ENCODE measurements at places on chromosomes 6 and 20.

DNA sequence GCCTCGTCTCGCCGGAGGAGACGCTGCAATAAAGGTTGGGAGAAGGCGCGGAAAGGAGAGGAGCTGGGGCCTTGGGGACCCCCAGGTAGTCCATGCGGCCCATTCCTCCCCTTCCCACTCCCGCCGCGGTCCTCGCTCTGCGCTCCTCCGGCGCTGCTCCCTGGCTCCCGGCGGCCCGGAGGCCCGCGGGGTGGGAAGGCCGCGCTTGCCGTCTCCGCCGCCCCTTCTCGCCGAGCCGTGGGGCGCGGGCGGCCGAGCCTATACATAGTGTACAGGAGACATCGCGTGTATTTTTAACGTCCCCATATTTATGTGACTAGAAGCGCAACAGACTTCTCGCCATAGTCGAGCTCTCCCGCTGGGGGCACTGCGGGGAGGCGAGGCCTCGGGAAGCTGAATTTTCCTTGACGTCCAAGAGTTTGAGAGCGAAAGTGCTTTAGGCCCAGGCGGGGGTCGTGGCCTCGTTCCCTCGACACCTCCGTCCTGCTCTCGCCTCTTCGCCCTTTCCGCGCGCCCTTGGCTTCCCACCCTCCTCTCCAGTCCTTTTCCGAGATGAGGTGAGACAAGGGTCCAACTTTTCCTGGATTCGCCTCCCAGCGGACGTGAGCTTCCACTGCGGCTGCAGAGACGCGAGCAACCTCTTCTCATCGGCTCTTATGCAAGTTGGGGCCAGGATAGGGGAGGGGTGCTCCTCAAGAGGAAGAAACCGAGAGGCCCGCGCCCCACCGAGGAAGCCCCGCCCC is 29.0 kb downstream of the SLC12A5 start:
- DNase-seq: no peak

DNA sequence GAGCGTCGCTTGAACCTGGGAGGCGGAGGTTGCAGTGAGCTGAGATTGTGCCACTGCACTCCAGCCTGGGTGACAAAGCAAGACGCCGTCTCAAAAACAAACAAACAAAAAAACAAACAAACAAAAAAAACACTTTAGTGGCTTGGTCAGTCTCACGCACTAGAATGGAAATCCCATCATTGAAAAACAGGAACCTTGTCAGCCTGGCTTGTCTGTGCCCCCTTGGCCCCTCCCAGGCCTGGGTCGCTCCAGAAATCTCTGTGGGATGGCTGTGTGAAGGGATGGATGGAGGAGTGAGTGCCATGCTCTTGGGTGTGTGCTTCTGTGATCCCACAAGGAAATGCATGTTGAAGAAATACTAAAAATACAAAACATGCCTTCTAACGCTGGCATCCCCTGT is 20.9 kb upstream of the NAA20 start:
- DNase-seq: no peak

DNA sequence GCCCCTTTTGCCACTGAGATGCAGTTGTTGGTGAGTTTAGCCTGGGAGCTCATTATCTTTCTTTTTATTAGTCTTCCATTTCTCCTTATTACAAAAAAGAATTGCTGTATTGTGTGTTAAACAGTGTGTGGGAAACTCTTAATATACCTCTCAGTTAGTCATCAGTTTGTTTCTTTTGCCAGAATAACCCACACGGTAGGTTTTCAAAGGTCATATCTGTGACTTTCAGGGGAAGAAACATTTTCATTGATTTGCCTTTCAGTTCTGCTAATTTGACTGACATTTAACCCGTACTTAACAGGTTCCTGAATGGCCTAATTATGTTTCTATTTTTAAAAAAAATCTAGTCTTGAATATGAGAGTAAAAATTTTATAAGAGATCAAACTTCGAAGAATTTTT is 145.3 kb downstream of the KHDC1L start:
- no peak for DNase-seq

GRCh38 chr6:156841508-156841907 is 64.3 kb downstream of the ARID1B start:
- no peak for DNase-seq

DNA sequence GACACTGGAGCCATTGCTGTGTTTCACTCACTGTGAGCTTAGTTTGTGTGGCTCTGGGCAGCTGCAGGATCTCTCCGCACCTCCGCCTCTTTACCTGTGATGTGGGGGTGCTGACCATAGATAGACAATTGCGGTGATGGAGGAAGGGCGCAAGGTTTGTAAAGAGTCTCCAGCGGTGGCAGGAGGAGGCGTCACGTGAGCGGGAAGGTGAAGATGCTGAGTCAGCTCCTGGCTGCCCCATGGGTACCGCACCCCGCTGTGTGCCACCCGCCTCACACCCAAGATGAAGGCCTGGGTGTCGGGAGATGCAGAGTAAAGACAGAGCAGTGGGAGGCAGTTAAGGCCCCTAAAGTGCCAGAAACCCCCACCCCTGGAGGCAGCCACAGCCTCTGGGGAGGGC is 9.0 kb upstream of the KCNQ2 start:
- no peak for DNase-seq

All from stimulated activated CD4-positive, alpha-beta T cell treated with anti-CD3 and anti-CD28 coated beads, Interleukin-1b, Interleukin-23, amount 100 ng/mL, for 1 hour (primary cell).